ENCODE measurements at places on chromosomes 1 and 21.
A peak's percentile ranks its signal among the peaks of the same experiment; 100 is the strongest.

DNA sequence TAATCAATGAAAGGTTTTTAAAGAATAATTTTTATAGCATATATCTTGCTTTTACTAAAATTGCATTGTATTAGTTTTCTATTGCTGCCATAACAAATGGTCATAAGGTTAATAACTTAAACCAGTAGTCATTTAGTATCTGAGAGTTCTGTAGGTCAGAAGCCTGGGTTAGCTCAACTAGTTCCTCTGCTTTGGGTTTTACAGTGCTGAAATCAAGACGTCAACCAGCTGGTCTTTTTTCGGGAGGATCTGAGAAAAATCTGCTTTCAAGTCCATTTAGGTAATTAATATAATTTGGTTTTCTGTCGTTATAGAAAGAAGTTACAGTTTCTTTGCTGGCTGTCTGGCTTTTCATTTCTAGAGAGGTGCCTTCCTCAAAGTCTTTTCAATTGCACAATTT lies 577.7 kb downstream of the MRPL39 start:
- no peak for DNase-seq

DNA sequence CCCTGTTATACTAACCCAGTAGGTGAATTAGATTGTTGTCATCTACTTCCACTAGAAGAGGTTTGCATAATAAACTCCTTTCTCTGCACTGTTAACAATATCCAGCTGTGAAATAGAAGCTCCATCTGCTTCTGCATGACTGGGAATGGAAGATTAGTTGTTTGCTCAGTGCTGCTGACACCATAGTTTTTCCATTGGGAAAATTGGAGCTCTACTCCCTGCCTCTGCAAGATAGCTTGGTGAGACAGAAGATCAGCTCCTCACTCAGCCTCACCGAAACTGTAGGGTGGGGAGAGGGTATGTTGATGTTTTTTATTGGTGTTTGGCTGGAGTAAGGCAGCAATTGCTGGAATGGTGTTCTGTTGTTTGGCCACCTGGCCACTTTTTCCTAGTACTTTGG lies 331.6 kb upstream of the ADAMTS5 start:
- DNase-seq, result no peak

GRCh38 chr1:53739109-53739681 lies at the start of gene GLIS1:
TSS of gene GLIS1 (minus strand) at chr1:53739164. CDS start at chr1:53738064, 1,100 bp downstream.
- peak; percentile 31 for DNase-seq

- DNase-seq, result no peak
Observed at GRCh38 chr1:69524015-69524414, 43.7 kb upstream of the LRRC7 start.

- DNase-seq, result no peak
Observed at GRCh38 chr1:207164086-207164485, 60.1 kb downstream of the C4BPA start.

DNA sequence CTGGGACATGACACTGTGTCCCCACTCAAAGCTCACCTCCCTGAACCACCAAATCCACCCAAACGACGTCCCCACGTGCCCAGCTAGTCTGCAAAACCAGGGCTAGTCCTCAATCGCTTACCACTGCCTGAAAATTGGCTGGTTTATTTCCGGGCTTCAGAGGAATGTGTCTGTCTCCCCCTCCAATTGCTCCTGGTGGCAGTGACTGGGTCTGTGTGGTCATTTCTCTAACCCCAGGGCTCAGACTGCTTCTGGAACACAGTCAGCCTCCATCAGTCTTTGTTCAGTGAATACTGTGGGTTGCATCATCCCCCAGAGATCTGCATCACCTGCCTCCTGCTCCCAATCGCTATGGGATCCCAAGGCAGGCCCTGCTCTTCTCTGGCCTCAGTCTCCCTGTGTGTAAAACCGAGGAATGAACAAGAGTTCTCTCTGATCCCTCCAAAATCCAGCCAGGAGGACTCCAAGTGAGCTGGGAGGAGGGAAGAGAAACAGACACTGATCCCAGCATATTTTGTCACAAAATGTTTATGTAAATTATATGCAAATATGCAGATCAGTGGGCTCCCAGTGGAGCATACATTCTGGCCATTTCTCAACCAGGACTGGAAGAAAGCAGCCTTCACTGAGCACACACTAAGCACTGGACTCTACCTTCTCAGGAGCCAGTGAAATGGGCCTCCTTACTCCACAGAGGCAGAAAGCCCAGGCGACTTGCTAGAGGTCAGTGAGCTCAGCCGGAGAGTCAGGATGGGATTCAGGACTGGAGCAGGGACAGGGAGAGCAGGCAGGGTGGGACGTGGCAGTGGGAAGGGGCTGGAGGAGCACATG lies 20.9 kb downstream of the SDC3 start:
- DNase-seq, result no peak

DNA sequence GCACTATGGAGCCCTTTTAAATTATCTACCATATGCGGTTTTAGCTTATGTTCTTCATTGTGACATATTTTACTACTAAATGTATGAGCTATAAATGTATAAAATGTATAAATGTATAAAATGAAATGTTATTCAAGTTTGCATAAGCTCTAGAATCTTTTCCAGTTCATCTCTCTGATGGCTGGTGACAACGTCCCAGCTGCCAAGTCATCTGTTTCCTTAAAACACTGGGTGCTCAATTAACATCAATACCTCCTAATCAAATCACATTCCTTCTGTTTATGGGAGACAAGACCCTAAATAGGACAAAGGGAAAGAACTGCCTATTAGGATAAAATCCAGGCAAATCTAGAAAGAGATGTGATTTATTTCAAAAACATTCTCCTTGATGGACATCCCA lies 22.9 kb downstream of the DSTYK start:
- no peak for DNase-seq

- no peak for DNase-seq
Observed at GRCh38 chr1:182301467-182302198, 90.0 kb downstream of the GLUL start.

GRCh38 chr1:119114786-119115185 lies 25.7 kb downstream of the WARS2 start:
- DNase-seq, result no peak
